Upper lobe of left lung (tissue), 6 donors: ENCODE measurements at places on chromosomes 4 and X. TPM values are rescaled to one million over a fixed set of nuclear protein-coding genes. Genes with fewer than 3 reads are reported as not detected.

DNA sequence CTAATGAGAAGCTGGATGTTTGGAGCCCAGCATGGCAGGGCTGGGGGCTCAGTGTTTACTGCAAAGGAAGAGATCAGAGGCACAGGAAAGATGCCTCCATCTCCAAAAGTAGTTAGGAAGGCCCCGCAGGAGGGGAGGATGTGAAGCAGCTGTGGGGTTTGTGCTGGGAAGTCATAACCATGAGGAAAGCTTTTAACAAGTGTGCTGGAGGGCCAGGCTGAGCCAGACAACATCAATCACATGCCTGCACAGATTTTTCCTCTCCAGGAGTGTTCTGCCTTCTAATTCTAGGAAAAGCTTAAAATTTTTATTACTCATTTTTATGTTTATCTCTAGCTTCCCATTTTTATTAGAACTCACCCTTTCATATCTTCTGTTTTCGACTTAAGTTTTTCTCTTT is 65.4 kb downstream of the GPR82 start:
- DNase-seq: no peak

- DNase-seq: no peak
These were observed 7.0 kb upstream of the GATA1 start for GRCh38 chrX:48779399-48779798.

DNA sequence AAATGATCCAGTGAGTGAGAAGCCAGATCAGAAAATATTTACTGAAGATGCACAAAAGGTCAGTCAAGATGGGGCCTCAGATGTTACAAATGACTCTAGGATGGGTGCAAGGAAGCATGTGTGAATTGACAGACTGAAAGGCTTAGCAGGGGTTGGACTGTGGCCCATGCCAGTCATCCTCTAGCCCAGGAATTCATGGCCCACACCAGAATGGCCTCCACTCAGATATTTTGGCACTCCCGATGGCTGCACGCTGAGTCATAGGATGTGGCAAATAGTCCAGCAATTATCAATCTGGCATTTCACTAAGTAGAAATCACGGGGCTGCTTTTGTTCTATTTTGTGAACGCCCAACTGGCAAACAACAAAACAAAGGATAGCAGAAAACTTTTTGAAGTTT is 406.5 kb downstream of the IQCM start:
- no peak for DNase-seq

GRCh38 chr4:113835005-113835404 is 73.5 kb upstream of the CAMK2D start:
- DNase-seq: no peak

- DNase-seq: no peak
These were observed 67.0 kb downstream of the UCHL1 start for GRCh38 chr4:41323706-41324105.

DNA sequence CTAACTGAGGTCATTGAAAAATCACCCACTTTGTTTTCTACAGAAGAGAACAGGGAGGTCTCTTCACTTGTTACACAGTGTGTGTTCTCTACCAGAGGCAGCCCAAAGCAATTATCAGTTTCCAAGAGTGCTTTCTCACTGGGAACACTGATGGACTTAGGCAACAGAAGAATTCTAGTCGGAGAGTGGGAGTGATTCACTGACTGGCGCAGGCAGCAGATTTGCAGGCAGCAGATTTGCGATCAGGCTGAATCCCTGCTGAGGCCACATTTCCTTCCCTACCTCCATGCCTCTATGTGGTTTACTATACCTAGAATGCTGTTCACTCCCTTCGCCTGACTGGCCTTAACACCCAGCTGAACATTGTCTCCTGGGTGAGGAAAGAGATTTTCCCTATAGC is 6.6 kb downstream of the OCIAD2 start:
- no peak for DNase-seq

- DNase-seq: no peak
These were observed 108.1 kb downstream of the TSPAN7 start for GRCh38 chrX:38669428-38669827.

GRCh38 chr4:103757631-103758030 is 37.8 kb upstream of the TACR3 start:
- no peak for DNase-seq

DNA sequence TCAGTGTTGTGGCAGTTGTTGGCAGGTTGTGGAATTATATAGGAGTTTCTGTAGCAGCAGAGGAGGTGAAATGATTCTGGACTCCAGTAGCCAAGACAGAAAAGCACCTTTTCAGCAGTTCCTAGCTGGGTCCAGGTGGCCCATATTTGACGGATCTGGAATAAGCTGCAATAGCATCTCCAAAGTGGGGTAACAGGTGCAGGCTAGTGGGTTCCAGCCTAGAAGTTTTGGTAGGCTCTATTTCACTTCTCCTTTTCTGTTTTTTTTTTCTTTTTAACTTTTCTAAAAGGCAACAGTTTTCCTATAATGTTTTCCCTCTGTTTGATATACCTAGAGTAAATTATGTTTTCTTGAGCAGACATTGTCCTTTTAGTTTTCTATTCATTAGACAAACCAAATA is 392.5 kb downstream of the C4orf33 start:
- DNase-seq: no peak

DNA sequence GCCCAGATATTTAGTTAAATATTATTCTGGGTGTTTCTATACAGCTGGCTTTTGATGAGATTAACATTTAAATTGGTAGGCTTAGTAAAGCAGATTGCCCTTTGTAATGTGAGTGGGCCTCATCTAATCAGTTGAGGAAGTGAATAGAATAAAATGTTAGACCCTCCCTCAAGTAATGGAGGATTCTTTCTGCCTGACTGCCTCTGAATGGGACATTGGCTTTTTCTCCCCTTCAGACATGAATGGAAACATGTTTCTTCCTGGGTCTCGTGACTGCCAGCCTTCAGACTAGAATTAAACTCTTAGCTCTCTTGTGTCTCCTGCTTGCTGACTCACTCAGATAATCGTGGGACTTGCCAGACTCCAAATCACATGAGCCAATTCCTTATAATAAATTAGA is 266.7 kb downstream of the INPP4B start:
- DNase-seq: no peak

DNA sequence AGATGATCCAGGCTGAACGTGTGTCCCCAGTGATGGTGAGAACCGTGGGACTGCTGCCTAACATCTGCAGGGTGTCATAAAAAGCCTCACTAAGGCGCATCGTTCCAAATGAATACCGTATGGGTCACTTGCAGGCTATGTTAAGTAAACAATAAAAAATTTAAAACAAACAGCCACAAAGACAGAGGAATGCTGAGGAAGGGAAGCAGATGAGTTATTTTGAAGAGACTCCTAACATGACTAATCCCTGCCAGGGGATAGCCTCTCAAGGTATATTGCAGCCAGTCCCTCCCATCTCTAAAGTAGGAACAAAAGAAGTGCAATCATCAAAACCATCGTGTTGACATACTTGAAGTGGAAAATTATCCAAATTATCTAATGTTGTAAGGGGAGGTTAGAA is 83.8 kb downstream of the UNC5C start:
- no peak for DNase-seq

DNA sequence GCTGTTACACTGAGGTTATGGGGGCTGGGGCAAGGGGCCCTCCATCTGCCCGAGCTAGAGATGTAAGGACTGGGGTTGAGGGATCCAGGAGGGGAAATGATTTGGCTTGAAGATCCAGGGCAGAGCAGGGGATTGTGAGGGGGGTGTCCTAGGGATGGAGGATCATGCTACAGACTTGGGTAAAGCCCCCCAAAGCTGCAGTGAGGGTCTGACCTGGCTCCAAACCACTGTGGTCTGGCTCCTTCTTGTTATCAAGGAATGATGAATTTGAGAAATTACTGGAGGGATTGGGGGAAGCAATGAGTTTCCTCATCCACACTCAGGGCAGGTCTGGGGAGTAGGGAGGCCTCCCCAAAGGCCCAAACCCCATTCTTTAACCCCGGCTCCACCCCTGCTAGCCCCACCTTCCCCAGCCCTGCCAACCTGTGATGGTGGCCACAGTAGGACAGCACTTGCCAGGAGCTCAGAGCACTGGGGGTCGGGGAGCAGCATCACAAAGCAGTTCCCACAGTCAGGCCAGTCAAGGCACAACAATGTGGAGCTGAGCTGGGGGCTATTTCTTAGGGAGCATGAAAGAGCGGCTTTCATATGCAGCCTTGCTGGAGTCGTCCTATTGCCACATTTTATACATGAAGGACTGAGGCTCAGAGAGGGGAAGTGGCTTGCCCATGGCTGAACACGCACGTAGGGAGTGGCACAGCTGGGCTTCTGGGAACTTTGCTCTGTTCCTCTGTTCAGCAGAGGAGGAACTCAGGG is 165.5 kb downstream of the EFNB1 start:
- no peak for DNase-seq

GRCh38 chr4:38684271-38684670 is 20.3 kb downstream of the KLF3 start:
- DNase-seq: no peak

DNA sequence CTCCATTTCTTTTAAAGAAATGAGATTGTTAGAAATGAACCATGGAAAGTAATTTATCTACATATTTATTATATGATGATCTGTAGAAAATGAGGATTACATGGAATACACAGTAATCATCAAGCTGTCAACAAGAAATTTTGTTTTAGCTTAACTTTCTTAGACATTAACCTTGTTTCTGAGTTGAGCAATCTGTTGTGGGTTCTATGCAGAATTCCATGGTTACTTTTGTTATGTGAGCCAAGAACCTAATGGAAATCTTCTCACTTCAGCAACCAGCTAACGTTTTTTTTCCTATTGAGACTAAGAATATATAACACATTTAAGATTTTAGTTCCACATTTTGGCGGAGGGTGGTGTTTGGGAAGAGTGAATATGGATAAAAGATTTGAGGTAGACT is 136.1 kb upstream of the SLC4A4 start:
- no peak for DNase-seq

DNA sequence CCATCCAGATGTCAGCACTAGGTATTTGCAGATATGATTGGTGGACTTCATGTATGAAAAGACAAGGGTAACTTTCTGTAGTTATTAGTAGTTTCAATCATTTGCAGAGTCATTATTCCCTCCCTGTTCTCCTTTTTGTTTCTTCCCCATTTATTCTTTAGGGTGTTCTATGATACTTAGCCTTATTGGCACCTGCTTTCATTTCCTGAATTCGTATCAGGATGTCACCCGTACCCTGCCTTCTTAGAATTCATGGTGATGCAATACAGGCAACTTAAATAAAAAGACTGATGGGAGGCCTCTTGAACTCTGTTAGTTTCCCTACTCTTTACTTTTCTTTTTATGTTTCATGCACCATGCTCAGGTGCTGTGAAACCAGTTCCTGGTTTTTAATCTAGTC is 24.2 kb downstream of the MAGED1 start:
- no peak for DNase-seq

- DNase-seq: no peak
These were observed 82.2 kb downstream of the SH3KBP1 start for GRCh38 chrX:19805046-19805690.

GRCh38 chr4:130143656-130144055 is 1047.7 kb downstream of the C4orf33 start:
- no peak for DNase-seq

Gene CC2D2A
- total RNA-seq: 22.1 TPM

Gene RRH
- not detected for total RNA-seq

Gene DRD5
- not detected for total RNA-seq

Gene ARX
- not detected for total RNA-seq

Gene PNMA6A
- total RNA-seq: 1.0 TPM
